ENCODE measurements at places on chromosomes 16 and 17.

DNA sequence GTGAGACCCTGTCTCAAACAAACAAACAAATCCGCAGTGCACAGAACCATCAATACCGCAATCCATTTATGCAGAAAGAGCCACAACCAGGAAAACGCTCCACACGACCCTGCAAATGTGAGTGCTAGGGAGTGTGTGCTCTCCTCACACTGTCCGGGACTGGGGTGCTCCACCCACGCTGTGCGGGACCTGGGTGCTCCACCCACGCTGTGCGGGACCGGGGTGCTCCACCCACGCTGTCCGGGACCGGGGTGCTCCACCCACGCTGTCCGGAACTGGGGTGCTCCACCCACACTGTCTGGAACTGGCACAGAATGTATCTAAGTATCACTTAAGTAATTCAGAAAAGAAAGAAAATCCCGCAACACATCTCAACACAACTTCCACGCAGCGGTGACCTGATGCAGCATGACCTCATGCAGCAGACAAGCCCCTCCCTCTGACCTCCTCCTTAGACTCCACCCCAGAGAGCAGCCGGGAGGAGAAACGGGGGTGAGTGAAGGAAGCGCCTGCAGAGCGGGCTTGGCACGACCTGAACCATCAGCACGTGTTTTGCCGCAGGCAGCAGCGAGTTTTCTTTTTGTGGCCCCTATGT is 38.5 kb downstream of the ZNF276 start:
- peaks cover 7% of the 10 kb centered on the region for H3K36me3 ChIP-seq
- H3K4me3 ChIP-seq, result peak overlapping the region; percentile 78
- peaks cover 53% of the 10 kb centered on the region for H3K4me1 ChIP-seq
- no peak for DNase-seq
- H3K27ac ChIP-seq, result peak overlapping the region; percentile 33
- no peaks in the 10 kb centered on the region for H3K27me3 ChIP-seq

DNA sequence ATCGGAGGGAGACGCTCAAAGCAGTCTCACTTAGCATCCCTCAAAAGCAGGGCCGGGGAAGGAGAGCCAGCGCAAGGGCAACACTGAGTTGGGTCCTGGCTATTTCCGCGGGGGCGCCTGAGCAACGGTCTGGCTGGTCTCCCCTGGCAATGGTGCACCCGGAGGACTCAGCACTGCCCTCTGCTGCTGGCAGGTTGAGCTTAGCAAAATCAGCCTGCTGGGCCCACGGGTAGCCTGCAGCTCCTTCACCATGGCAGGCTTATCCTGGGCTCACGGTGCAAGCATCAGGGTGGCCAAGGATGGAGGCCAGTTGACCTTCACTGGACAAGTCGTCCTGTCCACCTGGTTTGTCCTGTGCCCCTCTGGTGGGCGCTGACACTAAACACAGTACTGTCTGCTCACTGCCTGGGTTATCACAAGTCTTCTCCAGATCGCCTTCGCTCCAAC is 14.4 kb upstream of the ALDH3A1 start:
- DNase-seq, result peak; percentile 52
- H3K36me3 ChIP-seq, result no peaks in the 10 kb centered on the region
- H3K27ac ChIP-seq, result no peak overlapping the region
- H3K4me3 ChIP-seq, result no peak overlapping the region
- H3K27me3 ChIP-seq, result peaks cover 62% of the 10 kb centered on the region
- no peaks in the 10 kb centered on the region for H3K4me1 ChIP-seq

- no peaks in the 10 kb centered on the region for H3K4me1 ChIP-seq
- no peak overlapping the region for H3K4me3 ChIP-seq
- no peak for DNase-seq
- peaks cover 21% of the 10 kb centered on the region for H3K27me3 ChIP-seq
- H3K36me3 ChIP-seq, result no peaks in the 10 kb centered on the region
- no peak overlapping the region for H3K27ac ChIP-seq
Measured at GRCh38 chr16:77652399-77652798, 69.9 kb upstream of the NUDT7 start.

- H3K4me1 ChIP-seq, result no peaks in the 10 kb centered on the region
- H3K27me3 ChIP-seq, result peaks cover 22% of the 10 kb centered on the region
- H3K27ac ChIP-seq, result no peak overlapping the region
- DNase-seq, result no peak
Measured at GRCh38 chr17:194828-195602, 13.6 kb upstream of the DOC2B start.

DNA sequence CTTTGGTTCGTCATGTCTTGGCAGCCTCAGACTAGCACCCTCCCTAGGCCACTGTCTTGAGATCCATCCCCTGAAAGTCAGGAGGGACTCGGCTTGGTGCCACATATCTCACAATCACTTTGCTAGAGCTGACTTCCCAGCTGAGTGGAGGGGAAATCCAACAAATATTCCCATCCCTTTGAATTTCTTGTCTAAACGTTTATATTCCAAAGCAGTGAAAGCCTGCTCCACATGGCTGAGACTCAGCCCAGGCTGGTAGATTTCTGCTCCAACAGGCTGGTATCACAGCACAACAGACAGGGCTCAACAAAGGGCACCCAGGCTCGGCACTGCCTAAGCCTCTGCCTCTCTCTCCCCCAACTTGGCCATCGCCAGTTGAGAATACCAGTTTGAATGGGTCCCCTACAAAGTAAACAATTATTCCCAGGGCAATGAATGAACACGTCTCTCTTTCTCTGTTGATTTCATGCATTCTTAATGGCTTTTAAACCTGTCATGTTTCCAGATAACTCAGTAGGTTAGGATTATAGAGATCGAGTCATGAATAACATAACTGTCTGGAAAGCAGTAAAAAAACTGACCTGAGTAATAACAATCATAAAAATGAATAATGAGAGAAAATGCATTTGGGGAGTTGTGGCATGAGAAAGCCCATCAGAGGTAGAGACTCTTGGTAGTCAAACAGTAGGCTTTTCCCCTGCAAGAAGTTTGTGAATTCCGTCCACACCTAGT is 1.0 kb downstream of the KRT13 start:
- peaks cover 7% of the 10 kb centered on the region for H3K4me1 ChIP-seq
- no peak overlapping the region for H3K27ac ChIP-seq
- H3K4me3 ChIP-seq, result no peak overlapping the region

- no peaks in the 10 kb centered on the region for H3K27me3 ChIP-seq
- H3K4me3 ChIP-seq, result no peak overlapping the region
- no peak for DNase-seq
- H3K36me3 ChIP-seq, result peaks cover 11% of the 10 kb centered on the region
Measured at GRCh38 chr17:75619506-75620431, 13.5 kb upstream of the SMIM5 start.

DNA sequence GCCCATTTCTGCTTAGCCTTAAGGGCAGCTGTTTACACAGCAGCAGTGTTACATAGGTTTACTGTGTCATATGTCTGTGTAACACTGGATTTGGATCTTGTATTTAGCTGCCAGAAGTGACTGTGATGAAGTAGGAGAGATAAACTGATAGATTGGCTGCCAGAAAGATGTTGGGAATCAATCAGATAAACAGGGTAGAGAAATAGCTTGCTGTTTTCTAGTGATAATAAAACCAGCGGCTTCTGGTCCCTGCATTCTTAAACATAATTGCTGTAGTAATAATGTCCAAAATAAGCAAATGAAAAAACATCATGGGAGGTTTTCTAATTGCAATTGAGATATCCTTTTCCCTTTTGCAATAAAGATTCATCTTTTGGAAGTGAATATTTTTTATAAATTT is 68.7 kb downstream of the AATF start:
- H3K4me1 ChIP-seq, result no peaks in the 10 kb centered on the region
- peaks cover 4% of the 10 kb centered on the region for H3K36me3 ChIP-seq
- no peak overlapping the region for H3K4me3 ChIP-seq
- H3K27me3 ChIP-seq, result no peaks in the 10 kb centered on the region
- no peak for DNase-seq

DNA sequence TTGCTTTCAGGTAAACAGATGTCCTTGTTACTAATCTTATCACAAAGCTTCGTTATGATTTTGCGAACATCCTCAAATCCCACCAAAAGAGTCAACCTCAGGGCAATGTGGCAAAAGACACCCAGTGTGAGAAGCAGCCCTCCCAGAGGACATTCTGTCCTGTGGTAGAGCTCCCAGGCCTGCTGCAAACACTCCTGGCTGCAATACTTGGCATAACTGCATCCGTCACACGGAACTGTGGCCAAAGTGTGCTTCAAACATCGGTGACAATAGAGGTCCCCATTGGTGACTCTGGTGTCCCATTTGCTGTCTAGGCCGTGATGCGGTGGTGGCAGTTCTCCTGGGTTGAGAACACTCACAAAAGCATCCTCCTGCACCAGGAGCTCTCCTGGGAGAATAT is 29.5 kb downstream of the SMYD4 start:
- no peak overlapping the region for H3K27ac ChIP-seq
- H3K36me3 ChIP-seq, result peaks cover 12% of the 10 kb centered on the region
- H3K27me3 ChIP-seq, result no peaks in the 10 kb centered on the region
- DNase-seq, result no peak

DNA sequence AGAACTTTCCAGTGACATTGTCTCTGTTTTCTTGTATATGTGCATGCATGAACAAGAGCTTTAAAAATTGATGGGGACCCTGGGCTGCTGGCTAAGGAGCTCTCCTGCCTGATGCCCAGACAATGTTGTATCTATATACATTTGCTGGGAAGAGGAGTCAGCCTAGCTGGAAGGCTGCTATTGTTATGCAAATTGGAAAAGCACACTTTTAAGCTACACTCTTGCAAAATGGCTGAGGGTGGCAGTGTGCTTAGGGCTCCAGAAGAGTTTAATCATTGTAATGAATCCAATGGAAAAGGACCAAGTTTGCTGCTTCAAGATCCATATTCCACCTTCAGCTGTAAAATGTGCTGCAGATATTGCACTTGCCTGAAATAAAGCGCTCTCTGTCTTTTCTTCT is 171.8 kb downstream of the PRKCA start:
- H3K4me1 ChIP-seq, result no peaks in the 10 kb centered on the region
- no peak for DNase-seq
- no peak overlapping the region for H3K4me3 ChIP-seq
- peaks cover 6% of the 10 kb centered on the region for H3K27me3 ChIP-seq
- H3K36me3 ChIP-seq, result no peaks in the 10 kb centered on the region
- H3K27ac ChIP-seq, result peak overlapping the region; percentile 33

GRCh38 chr17:43020789-43021740 is 1.1 kb downstream of the VAT1 start:
- peak; percentile 65 for DNase-seq
- H3K4me3 ChIP-seq, result peak overlapping the region; percentile 94
- H3K4me1 ChIP-seq, result peaks cover 27% of the 10 kb centered on the region
- no peaks in the 10 kb centered on the region for H3K36me3 ChIP-seq
- peak overlapping the region; percentile 97 for H3K27ac ChIP-seq

DNA sequence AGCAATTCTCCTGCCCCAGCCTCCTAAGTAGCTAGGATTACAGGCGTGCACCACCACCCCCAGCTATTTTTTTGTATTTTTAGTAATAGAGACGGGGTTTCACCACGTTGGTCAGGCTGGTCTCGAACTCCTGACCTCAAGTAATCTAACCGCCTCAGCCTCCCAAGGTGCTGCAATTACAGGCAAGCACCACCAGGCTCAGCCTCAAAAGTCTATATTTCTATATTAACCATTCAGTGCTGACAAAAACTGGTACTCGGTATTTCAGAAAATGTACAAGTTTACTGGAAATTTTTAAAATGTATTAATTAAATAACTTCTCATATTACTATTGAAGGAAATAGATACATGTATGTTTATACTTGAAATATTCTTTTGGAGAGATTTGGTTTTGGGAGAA is 1.4 kb upstream of the HEXD start:
- no peak overlapping the region for H3K27ac ChIP-seq
- H3K4me1 ChIP-seq, result peaks cover 28% of the 10 kb centered on the region
- no peak overlapping the region for H3K4me3 ChIP-seq
- DNase-seq, result no peak
- no peaks in the 10 kb centered on the region for H3K27me3 ChIP-seq

Measured in naive B cell (primary cell).